Stimulated activated CD4-positive, alpha-beta T cell treated with anti-CD3 and anti-CD28 coated beads, Interleukin-15, amount 100 ng/mL, for 48 hours (primary cell): ENCODE measurements at places on chromosomes 7 and 10.

- no peak for DNase-seq
These were observed 20.0 kb downstream of the SMKR1 start for GRCh38 chr7:129522088-129522970.

DNA sequence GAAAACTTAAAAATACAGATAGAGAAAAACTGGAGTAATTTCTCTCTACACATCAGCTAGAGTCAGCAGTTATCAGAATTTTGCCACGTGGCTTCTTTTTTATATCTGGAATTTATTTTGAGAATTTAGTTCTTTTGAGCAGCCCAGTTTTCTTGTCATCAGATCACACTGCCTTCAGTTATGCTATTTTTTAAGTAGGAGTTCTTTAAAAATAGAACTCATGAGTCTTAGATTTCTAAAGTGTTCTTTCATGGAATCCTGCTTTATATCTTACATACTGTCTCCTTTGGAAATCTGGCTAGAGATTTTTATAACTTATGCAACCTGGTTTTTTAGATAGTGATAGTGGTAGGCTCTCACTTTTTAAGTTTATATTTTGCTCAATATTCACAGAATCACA is 24.2 kb downstream of the AGR2 start:
- DNase-seq, result no peak

DNA sequence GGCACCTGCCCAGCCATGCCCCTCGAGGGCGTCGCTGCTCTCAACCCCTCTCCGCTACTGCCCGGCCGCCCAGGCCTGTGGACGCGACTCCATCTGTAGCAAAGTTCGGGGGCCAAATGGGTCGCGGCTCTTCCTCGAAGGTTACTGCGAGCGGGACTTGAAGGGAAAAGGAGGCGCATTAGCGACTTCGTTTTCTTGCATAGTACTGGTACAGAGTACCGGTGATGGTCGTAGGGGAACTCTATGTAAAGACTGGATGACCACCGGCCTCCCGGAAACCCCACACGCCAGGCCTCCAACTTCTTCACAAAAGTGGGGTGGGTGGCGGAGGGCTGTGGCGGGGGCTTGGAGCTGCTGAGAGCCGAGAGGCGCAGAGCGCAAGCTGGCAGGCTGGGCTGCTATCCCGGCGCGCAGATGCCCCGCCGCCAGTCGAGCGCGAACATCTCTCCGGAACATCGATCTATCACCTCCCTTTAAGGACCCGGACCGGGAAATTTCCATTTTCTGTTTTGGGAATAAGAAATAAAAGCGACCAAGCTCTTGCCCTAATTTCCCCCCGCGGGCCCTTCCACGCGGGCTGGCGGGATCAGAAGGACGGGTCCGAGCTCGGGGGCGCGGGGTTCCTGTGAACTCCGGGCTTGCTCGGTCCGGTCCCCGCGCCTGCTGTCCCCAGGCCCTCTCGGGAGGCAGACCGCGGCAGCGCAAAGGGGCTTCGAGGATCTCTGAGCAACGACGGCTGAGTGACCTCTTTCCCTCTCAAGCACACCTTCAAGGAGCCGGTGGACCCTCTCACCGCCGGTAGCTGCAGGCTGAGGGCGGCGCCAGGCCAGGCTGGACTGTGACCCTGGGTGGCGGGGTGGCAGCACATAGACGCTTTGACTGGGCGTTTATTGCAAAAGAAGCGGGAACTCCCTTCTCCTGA is 12.2 kb upstream of the FEZF1 start:
- DNase-seq, result no peak

- no peak for DNase-seq
These were observed 131.8 kb upstream of the GNAI1 start for GRCh38 chr7:80002865-80003264.

- DNase-seq, result no peak
These were observed 36.6 kb downstream of the ATRNL1 start for GRCh38 chr10:115129752-115130151.

DNA sequence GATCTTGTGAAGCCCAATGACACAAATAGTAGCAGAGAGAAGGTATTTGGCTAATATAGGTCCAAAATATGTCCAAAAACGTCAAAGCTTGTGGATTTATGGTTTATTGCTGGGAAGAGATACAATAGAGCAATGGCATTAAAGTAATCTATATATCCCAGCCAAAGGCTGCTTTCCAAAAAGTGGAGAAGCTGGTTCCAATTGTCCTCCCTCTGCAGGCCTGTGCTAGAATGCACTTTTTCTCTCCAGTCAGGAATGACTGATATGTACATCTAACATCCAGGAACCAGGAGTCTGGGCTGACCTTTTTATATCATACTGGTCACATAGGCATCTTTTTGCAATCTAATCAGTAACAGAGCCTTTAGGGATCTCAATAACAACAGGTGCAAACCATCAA is 167.1 kb upstream of the FAM3C start:
- no peak for DNase-seq

GRCh38 chr7:103538964-103539709 is 93.1 kb upstream of the SLC26A5 start:
- DNase-seq, result no peak

DNA sequence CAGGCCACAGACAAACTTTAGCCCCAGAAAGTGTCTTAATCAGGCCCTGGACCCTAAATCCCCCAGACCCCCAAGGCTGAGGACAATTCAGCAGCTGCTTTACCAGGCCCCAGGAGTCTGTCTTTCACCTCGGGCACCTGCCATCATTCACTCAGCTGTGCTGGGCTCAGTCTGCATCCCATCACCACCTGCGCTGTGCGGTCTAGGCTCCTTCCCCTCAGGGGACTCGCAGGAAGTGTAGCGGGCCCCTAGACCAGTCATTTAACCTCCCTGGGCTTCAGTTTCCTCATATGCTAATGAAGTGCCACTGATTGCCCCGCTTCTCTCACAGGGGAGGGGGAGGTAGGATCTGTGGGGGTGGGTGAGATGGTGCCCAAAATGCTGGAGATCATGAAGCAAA is 76.4 kb upstream of the ZMIZ1 start:
- DNase-seq, result no peak

DNA sequence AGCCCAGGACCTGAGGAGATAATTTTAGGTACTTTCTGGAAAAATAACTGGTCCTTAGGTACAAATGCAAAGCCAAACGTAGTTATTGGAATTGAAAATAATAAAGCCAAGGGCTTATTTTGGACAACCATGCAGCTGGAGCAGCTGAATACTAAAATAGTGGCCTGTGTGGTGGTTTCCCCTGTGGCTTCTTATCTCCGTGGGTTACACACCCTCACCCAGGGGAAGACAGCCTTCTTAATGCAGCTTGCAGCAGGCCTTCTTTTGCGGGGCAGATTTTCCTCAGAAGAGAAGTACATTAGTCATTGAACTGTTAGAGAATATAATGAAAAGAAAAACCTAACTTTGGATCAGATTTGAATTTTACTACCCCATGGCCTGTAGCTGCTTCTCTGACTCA is 133.5 kb downstream of the ST7 start:
- DNase-seq, result peak; percentile 5

GRCh38 chr7:140672382-140673062 is at the start of gene ADCK2:
Gene ADCK2, plus strand, starts transcription at chr7:140672945. Its CDS starts 386 bp downstream, at chr7:140673331.
- DNase-seq, result peak; percentile 44

DNA sequence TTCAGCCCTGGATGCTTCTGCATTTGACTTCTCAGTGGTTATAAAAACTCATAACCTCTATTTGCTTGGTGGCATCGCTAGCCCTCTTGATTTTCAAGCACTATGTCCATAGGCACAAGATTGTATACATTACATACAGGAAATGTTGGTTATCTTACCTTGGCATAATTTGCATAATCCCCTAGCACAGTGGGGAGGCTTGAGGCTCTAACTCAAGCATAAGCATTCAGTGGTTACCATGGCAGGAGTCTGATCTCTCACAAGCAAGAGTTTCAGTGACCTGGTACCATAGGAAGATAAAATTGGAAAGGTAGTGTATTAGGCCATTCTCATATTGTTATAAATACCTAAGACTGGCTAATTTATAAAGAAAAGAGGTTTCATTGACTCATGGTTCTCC is 121.8 kb downstream of the PLXDC2 start:
- no peak for DNase-seq

GRCh38 chr10:22461891-22462290 is 116.6 kb downstream of the SPAG6 start:
- DNase-seq, result no peak

DNA sequence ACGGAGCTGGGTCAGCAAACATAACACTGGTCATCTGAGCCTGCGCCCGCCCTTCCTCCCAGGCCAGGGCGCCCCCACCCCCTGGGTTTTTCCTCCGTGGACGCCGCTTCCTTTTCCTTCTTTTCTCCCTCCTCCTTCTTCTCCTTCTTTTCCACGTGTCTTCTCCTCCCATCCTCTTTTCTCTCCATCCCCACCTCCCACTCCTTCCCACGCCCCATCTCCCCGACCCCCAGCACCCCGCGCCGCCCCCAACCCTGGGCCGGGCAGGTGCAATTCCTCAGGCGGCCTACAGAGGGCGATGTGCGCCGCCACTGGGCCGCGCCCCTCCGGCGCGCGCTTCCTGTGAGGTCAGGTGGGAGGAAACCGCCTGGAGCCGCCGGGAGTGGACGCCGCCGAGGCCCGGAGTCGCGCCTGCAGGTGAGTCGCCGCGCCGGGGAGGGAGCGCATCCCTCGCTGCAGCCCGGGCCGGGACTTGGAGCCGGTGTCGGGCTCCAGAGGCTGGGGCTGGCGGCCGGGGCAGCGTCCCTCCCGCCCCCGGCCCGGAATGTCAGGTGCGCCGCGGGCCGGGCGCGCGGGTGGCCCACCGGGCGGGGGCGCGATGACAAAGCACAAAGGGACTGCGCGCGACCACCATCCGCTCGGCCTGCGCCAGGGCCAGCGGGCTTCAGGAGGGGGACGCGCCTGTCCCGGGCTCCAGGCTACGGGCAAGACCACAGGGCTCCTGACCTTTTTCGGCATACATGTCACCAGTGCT is at the start of gene FAM241B:
Gene FAM241B, plus strand, starts transcription at position 351 of the 754 bp plus-strand sequence. CDS start 1,497 bp downstream, outside the sequence.
- DNase-seq, result peak; percentile 68

DNA sequence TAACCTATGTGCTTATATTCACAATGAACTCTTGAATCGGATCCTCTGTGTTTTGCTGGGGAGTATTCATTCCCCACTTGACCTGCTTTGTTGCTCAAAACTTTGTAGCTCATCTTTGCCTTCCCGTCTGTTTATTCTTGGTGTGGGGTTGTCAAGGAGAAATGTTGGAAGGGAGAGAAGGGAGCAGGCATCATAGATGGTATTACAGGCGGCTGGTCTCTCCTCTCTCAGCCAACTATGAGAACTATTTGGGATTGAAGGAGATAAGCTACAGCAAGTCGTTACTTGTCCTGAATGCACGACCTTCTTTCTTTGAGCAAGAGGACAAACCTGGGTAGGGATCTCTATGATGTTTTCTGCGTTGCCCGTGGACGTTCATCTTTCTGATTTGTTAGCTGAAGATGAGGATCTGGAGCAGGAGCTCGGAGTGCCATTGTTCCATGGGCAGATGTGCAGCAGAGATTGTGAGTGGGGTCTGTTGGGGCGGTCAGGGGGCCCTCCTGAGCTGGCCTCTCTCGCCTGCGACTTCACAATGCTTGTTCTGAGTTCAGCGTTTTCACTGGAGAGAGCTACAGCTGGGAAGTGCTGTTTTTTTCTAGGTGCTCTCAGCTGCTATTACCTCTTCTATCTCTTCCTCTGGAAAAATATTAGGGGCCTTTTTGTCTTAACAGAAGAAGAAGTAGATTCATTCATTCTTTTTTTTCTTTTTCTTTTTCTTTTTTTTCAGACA is 126.9 kb upstream of the KLF6 start:
- DNase-seq, result no peak

DNA sequence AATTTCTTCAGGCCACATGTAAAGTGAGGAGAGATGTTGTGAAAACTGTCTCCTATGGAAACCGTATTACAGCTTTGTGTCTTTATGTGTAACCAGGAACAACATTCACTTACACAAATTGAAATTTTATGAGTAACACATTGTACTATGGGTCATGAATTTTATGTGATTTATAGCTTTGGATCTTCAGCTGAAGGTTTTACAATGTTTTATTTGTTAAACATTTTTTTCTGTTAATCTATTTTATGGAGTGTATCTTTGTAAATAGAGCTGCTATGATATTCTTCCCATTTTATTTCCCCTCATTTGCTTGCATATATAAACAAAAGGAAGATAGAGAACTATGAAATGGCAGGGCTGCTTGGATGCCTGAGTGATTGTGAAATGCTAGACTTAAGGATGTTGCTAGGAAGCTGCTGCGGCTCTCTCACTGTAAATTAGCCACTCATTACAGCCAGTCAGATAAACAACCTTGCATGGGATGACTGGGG is 104.5 kb upstream of the PCLO start:
- DNase-seq, result no peak

GRCh38 chr7:111763221-111763801 is 201.0 kb upstream of the IMMP2L start:
- DNase-seq, result no peak

DNA sequence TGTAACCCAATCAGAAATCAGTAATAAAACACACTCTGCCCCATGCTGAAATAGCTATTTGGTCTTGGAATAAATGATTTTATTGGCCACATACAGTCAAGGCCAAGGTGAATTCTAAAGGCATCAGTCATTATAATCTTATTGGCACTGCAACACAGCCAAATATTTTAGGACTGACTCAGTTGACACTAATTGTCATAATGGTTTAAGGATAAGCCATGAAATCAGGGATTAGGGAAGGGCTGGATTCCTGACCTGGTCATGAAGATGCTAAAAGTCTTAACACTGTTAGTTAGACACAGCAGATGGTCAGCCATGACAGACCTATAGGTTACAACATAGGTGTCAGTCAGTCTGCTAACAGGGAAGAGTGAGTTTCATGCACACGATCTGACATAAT is 330.3 kb upstream of the NPSR1 start:
- DNase-seq, result no peak

GRCh38 chr7:129427526-129428045 is 6.6 kb upstream of the STRIP2 start:
- no peak for DNase-seq

DNA sequence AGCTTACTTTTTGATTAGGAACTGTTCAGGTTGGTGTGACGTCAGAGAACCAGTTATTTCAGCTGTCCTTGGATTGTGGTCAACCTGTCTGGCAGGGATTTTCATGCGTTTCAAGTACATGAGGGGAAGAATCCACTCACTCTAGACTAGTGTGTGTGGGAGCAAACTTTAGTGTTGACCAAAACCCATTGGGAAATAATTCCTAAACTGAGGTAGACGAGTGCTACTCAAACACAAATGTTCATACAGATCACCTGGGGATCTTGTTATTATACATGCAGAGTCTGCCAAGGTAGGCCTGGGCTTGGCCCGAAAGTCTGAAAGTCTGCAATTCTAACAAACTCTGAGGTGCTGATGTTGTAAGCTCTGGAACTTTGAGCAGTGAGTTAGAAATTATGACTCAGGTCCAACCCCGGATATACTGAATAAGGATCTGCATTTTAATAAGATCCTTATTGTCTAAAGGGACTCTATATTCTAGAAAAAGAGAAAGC is 111.1 kb upstream of the CREB5 start:
- DNase-seq, result no peak

DNA sequence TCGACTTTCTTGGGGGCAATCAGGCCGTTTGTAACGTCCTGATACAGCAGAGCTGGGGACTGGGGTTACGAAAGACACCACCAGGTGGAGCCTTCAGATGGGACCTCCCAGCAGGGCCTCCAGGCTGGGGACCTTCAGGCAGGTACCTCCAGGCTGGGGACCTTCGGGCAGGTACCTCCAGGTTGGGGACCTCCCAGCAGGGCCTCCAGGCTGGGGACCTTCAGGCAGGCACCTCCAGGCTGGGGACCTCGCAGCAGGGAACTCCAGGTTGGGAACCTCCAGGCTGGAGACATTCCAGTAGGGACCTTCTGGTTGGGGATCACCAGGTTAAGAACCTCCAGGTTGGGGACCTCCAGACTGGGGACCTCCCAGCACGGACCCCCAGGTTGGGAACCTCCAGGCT is 23.5 kb upstream of the GPR146 start:
- DNase-seq, result no peak

GRCh38 chr7:150940431-150941102 is 37.6 kb downstream of the KCNH2 start:
- DNase-seq, result no peak
